Mammary microvascular endothelial cell (primary cell): ENCODE measurements at places on chromosomes 11 and 22. TPM values are rescaled to one million over a fixed set of nuclear protein-coding genes. Genes with fewer than 3 reads are reported as not detected.

YPEL1 gene
- total RNA-seq: 2.4 and 7.9 TPM in 2 replicates

OR51B5 gene
- not detected in 2 replicates for total RNA-seq

SCUBE2 gene
- 0.33 and 0.59 TPM in 2 replicates for total RNA-seq

FIBP gene
- total RNA-seq: 95.7 and 125 TPM in 2 replicates

OR8G5 gene
- not detected in 2 replicates for total RNA-seq
